RPMI7951 (cell line): ENCODE measurements at places on chromosomes 11 and 22.
A peak's percentile ranks its signal among the peaks of the same experiment; 100 is the strongest.

DNA sequence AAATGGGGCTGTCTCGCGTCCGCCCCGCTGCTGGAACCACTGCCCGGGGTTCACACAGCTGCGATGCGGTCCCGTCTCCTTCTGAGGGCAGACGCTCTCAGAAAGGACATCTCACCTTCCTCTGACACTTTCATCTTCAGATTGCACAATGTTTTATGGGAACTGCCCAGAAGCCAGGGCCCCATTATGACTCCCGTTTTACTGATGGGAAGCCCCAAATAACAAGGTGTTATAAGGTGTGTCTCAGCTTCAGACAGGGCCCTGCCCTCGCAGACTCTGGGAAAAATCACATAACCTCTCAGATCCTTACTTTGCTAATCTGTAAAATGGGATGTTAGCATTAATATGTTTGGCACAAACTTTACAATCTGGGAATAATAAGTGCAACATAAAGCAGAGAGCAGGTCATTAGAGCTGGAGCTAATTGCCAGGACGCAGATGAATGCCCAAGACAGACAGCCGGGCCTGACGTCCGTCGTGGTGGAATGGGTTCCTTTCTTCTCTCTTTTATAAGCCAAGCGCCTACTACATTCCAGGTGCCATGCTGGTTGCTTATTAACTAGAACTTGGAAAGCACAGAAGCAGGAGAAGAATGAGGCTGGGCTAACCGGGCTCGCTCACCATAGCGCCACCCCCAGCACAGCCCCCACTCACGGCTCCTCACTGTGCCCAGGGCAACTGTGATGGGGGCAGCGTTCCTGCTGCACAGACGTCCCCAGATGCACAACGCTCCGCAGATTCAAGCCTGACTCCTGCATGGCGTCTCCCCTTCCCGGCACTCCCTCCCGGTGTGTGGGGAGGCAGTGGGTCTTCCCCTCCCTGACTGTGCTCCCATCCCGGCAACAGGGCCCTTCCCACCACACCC is 43.8 kb downstream of the TRMU start:
- no peak for DNase-seq

DNA sequence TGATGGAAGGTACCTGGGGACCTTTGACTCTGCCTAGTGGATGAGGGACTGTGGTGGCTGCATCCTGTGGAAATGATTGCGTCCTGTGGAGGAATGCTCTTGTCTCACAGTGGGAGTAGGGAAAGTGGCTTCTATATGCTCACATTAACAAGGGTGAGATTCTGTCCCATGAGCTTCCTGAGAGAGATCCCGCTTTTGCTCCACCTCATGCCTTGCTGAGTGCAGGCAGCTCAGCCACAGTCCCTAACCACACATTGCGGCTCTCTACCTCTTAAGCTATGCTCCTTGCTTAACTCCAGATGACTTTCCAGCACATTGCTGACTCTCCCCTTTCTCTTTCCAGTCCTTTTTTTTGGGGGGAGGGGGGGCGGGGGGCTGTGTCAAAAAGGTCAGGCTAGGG is 45.0 kb downstream of the TEAD1 start:
- no peak for DNase-seq

GRCh38 chr11:111764621-111765020 is 1.6 kb downstream of the PPP2R1B start:
- DNase-seq, result peak; percentile 46

DNA sequence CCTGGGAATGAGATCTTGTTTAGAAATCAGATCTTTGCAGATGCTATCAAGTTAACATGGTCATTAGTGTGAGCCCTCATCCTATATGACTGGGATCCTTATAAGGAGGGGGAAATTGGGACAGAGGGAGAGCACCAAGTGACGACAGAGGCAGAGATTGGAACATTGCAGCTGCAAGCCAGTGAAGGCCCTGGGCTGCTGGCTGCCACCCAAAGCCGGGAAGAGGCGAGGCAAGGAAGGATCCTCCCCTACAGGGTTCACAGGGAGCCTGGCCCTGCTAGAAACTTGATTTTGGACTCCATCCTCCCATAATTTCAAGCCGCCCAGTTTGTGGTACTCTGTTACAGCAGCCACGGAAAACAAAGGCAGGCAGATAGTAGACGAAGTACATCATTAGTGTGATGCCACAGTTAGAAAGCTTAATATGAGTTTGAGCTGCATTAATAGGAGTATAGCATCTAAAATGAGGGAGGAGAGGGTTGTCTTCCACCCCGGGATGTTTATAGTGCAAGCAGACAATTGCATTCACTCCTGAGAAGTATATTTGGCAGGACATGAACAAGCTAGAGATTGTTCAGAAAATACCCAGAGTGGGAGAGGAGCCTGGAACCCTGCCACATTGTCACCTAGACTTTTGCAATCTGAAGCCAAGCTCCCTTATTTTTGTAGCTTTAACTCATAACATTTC is 56.8 kb upstream of the CLMP start:
- DNase-seq, result peak; percentile 72

GRCh38 chr11:6747097-6747668 is 24.6 kb downstream of the OR2AG2 start:
- DNase-seq, result no peak

DNA sequence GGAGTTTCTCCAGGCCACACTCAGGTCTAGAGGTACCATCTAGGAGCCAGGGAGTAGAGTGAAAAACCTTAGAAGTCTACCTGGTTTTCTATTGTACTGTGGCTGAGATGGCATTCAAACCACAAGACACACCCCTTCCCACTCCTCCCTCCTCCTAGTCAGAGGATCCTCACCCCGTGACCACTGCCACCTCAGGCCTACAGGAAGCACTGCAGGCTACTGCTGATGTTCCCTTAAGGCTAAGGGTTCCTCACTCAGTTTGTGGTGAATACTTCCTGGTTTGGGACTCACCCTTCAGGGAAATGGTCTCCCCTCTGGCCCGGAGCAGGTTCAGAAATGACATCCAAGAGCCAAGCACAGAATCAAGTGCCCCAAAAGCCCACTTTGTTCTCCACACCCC is 1293.9 kb downstream of the JRKL start:
- DNase-seq, result no peak

GRCh38 chr22:23179381-23180299 is 669 bp upstream of the BCR start:
- DNase-seq, result no peak

- no peak for DNase-seq
These were observed 78.2 kb downstream of the PPFIBP2 start for GRCh38 chr11:7591987-7592386.

- DNase-seq, result no peak
These were observed 898 bp downstream of the ZNF215 start for GRCh38 chr11:6927030-6927617.

DNA sequence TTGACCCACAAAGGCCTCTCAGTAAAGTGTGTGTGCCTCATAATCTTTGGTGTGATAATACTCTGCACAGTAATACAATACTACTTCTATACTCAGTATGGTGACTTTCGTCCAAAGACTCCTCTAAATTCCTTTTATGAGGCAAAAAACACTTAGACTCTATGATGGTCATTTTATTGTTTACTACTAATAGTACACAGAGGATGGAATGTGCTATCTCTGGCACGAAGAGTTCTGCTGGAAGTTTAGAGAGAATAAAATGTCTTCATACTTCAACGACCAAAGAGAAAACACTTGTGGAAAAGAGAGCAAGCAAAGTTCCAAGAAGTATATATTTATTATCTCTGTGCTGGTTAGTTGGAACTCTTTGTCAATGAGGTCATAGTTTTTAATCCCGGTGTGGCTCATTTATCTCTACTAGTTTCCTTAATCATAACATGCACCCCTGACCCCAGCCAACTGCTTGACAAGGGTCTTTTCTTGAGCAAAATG is 7.5 kb upstream of the CSTF3 start:
- peak; percentile 25 for DNase-seq

DNA sequence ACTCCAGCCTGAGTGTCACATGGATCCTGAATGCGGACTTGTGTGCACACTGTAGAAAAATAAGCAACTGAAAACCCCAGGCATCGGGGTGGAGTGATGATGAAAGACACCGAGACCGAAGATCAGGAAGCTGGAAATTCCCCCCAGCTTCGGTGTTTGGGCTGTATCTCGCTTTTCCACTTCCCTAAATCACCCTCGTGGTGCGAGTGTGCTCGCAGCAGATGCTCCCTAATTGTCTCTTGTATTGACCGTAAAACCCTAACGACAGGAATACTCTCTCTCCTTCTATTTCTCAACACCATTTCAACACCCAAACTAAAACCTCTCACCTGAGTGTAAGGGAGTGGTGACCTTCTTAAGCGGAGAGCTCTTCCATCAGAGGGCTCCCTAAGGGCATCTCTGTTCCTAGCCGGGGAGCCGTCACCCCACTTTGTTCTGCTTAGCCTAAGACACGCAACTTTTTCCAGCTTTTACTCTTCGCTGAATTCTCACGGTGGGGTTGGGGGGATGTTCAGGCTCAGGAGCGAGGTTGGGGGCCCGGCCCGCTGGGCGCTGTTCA is 635 bp upstream of the GRK3 start:
- no peak for DNase-seq

GRCh38 chr22:31313366-31314147 is 21.3 kb upstream of the PIK3IP1 start:
- DNase-seq, result peak; percentile 47

- DNase-seq, result no peak
These were observed 9.9 kb downstream of the LRRC4C start for GRCh38 chr11:41449483-41450050.

DNA sequence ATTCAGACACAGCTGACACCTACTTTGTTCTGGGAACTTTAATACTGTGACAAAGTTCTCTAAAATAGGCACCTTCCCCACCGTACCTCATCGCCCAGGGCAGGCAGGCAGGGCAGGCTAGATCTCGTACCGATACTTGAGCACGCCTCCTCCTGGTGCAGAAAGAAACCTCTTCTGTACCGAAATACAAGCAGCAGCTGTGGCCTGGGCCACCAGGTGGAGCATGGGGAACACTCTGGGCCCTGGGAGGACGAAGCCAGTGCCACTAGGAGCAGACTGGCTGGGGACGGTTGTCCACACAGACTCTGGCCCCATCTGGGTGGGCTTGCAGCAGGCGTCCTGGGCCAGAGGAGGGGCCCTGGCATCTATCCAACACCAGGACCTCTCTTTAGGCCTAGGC is 12.8 kb downstream of the PMM1 start:
- DNase-seq, result peak; percentile 37

DNA sequence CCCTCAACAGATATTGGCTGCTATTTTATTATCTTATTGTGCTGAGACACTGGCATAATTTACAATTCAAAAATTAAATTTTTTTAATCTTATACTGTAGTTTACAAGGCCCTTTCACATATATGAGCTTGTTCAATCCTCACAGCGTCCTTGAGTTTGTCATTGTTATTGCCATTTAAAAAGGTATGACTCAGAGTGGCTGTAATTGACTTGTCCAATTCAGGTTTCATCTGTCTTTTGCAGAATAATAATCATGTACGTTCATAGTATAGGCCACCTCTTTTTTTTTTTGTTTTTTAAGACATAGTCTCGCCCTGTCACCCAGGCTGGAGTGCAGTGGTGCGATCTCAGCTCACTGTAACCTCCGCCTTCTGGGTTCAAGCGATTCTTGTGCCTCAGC is 11.5 kb downstream of the PTPRJ start:
- no peak for DNase-seq

DNA sequence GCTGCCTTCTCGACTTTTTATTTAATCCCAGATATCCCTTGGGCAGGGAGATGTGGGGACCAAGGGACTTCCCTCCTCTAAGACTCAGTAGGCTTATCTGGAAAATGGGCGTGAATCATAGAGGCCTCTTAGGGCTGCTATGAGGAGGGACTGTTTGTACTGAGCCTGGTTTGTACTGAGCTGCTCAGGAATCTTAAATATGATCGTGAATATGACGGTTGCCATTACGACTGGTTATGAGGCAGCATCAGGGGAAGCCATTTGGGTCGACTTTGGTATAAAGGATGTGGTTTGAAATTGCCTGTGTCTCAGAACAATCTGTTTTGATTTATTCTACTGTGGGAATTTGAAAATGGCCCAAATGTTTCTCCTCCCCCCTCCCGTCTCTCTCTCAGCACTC is 20.6 kb downstream of the TSPAN18 start:
- peak; percentile 13 for DNase-seq

DNA sequence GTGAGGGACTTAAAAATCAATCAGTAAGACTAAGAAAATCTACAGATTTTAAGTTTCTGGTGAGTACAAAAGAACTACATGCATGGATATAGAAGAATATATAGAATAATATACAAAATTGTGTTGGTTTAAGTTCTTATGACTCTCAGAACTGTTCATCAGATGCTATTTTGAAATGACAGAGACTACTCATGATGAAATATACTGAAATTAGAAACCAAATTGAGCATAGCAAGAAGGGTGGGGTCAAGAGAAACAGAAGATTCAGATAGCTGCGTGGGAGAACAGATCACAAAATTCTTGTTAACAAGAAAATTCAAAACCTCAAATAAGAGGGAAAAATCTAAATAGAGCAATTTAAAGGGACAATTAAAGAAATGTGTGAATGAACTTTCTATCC is 2125.3 kb upstream of the RAG2 start:
- no peak for DNase-seq

DNA sequence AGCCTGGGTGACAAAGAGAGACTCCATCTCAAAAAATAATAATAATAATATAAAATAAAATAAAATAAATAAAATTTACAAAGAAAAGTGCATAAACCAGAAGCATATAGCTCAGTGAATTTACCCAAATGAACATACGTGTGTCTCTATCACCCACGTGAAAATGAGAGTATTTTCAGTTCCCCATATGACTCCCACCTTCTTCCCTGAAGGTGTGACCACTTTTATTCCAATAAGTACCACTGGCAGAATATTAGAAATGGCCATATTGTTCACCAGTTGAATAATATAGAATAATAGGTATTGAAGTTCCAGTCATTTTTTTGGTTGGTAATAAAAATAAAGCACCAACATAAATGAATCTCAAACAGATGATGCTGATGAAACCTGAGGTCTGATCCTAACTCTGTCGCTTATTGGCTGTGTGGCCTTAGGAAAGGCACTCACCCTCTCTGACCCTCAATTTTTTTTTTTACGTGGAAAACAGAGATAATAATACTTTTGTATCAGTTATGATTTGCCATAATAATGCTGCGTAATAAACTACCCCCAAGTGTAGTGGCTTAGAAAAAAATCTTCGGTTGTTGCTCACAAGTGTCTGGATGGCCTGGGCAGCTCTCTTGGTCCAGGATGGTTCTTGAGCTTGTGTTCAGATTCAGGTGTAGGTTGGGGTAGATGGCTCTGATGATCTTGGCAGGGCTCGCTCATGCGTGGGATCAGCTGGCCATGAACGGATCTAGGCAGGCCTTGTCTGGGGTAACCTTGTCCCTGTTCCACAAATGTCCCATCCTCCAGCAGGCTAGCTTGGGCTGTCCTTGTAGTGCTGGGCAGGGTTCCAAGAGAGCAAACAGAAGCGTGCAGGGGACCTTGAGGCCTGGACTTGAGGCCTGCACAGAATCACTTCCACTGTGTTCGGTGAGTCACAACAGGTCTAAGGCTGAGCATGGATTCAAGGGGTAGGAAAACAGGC is 88.1 kb downstream of the MYO18B start:
- peak; percentile 7 for DNase-seq

DNA sequence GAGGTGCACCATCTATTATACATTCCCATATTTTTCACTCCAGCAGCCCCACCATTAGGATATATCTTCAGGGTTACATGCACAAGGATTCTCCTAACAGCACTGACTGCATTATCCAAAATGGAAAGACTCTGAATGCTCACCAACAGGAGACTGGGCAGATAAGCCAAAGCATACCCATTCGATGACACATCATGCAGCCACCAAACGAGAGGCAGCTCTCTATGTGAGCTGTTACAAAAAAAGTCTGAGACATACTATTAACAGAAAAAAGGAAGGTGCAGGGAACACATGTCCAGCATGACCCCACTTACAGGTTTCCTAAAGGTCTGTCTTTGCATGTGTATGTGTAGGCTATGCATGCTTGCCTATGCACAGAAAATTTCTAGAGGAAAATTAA is 12.4 kb upstream of the SERPIND1 start:
- no peak for DNase-seq
